Eye (tissue), 1 donor: ENCODE measurements at places on chromosomes 12 and 14.

- DNase-seq: no peak
Observed at GRCh38 chr12:60034147-60034546, 438.3 kb downstream of the SLC16A7 start.

DNA sequence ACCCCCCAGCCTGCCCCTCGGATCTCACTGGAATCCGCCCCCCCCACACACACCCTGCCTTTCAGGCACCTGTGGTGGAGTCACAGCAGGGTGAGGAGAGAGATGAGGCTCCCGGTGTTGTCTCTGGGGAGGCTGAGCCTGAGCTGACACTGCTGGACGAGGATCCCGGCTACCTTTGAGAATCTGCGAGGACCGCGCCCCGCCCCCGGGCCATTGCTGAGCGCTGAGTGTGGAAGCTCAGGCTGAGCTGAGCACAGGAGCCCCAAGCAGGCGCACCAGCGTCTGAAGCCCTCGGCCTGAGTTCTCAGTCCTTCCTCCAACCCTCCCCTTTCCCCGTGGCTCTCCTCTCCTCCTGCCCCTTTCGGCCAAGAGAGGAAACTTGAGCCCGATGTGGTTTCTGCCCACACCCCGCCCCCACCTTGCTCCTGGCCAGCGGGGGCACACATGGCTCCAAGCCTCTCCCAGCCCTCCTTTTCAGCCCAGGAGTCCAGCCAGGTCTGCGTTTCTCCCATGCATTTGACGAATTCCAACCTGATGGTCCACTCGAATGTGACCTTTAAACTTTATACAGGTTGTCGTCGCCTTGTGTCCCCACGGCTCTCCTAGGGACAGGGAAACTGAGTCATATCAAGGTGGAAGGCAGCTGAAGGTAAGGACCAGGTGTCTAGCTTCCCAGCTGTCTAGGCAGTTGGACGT is at the start of gene NFE2:
Gene NFE2 (minus strand): TSS at position 284 of the 696 bp plus-strand sequence. CDS start 5,767 bp downstream, outside the sequence.
- peak; percentile 77 for DNase-seq

DNA sequence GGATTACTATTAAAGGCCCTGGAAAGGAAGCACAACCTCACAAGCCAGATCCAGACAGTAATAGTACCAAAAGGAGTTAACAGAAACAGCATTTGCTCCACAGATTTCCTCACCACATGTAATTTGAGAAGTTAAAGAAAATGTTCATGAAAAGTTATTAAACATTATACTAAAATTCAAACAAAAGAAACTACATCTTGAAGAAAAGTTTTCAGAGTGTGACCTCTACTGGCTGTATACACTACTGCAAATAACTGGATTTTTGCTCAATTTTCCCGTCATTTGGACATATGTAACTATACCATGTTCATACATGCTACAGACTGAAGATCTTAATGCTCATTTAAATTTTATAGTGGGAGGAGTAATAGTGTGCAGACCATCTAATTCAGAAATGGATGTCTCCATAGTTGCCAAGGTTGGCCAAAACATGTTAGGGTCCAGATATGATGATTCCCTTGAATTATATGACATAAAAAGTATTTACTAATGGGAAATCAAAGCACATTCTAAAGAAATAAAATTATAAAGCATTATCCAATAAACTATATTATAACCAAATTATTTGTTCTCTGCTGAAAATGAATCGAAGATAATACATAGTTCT is 5.6 kb downstream of the KRR1 start:
- DNase-seq: peak; percentile 45

DNA sequence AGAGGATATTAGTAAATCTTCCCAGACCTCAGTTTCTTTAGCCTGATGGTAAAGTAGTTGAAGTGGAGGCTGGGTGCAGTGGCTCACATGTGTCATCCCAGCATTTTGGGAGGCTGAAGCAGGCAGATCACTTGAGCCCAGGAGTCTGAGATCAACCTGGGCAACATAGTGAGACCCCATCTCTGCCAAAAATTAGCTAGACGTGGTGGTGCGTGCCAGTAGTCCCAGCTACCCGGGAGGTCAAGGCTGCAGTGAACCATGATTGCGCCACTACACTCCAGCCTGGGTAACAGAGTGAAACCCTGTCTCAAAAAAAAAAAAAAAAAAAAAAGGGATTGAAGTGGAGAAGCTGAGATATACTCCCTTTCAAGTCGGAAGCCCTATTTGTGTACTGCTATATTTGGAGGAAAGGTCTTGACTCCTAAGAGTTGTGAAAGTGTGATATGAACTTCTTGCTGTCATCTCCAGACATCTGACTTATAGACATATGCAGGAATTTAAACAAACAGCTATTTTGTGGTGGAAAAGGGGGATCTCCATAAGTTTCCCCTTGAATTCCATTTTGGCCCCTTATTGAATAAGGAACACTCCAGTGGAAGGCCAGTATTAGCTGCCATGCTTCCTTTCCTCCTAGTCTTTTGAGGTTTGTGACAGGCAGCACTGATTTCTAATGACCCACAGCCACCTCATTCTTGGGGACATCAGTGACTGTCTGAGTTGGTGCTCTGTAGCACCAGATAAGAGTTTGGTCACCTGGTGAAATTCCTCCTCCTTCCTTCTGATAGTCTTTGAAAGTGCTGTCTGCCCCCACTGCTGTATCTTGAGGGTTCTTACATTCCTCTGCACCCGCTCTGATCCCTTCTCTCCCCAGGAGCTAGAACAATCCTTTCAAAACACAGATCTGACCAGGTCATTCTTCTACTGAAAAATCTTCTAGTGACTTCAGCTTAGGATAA is 7.4 kb downstream of the ELK3 start:
- no peak for DNase-seq

DNA sequence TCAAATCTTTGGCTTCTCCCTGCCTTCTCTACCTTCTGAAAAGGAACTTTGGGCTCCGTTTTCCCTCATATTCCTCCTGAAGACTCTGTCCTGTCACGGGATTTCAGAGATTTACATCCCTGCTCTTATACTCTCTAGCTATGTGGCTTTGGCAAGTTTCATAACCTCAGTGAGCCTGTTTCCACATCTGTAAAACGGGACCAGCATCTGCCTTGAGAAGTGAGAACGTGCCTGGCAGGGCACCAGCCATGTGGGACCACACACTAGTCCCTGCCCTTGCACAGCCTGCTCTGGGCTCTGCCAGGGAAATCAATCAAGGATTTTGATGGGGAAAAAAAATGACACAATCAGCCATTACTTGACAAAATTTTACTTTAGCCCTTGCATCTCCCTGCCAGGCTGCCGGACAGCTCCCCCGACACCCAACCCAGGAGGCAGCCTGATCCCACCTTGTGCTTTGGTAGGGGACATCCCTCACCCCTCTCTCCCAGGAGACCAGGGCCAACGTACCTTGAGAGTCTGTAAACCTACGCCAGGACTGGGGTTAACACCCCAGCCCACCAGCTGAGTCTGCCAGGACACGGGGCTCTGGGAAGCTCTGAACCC is 8.5 kb downstream of the PHETA1 start:
- no peak for DNase-seq

DNA sequence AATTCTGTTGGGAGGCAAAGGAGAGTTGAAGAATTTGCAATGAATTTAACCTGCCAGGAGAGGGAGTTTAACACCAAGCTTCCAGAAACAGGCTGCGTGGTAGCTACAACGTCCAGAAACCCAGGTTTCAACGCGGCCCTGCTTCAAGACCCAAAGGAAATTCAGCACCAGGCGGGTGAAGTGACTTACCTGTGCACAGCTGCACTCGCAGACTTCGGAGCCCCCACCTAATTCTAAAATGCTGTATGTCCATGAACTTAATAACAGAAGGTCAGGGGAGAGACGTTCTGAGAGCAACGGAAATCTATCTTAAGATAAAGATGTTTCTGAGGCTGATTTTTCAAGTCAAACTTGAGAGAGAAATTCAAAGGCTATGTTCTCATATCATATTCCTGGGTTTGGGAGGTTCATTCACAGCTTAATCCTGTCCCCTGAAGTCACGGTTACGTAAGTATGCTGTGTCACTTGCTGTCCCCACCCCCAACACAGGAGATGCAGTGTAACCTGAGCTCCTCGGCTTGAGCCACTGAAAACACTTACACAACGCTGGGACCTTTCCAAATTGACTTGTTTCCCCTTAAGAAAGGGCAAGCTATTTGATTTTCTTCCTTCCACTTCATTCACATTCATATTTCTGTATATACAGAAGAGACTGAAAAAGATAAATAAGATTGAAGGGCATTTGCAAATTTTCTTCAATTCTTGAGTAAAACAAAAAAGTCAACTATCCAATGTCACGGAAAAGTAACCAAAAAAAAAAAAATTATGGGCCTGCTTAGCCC is 22.7 kb downstream of the CLIP1 start:
- DNase-seq: peak; percentile 83

DNA sequence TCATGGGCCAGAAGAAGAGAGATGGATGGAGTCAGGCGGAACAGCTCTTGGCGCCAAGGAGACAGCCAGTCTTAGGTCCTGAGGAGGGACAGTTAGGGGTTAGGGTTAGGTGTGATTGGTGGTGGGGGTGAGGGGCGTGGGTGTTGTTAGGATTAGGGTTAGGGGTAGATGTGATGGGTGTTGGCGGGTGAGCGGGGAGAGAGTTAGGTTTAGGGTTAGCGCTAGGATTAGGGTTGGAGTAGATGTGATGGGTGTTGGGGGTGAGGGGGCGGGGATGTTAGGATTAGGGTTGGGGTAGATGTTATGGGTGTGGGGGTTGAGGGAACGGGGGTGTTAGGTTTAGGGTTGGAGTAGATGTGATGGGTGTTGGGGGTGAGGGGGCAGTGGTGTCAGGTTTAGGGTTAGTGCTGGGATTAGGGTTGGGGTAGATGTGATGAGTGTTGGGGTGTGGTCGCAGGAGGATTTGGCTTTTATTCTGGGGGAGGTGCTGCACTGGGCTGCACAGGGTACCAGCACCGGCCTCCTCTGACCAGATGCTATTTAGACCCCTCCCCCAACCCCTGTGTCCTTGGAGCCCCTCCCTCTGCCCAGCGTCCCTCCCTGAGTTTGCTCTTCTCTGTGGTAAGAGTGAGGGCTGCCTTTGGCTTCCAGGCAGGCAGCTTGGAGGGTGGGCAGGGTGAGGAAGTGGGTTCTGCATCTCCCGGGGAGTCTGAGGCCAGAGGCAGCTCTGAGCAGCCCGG is 35.6 kb upstream of the FBRSL1 start:
- DNase-seq: no peak

- no peak for DNase-seq
Observed at GRCh38 chr12:64685050-64685449, 74.2 kb downstream of the GNS start.

DNA sequence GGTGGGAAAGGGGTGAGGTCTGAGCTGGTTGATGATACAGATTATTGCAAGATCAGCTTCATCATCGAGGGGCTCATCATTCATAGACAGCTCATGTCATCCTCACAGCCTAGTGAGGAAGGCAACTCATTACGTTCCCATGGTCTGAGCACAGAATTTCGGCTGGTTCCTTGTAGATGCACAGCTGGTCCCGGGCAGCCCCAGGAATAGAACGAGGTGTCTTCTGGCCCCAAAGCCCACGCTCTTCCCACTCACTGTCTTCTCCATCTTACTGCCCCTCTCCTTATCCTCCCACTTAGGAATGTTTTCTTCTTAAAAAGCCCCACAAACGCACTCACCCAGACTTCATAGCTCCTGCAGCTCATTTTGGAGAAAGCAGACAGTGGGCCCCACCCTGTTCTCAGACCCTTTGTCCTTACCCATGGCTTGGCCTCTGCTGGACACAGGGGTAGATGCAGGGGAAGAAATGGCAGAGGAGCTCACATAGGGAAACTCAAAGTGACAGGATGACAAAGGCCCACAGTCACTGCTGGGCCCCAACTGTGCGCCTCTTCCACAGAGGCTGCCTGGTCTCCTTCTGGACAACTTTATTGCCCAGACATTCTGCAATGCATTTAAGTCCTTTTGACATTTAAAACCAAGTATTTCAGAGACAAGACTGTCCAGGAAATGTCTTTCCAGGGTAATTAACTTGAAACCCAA is 162.2 kb downstream of the ADGRD1 start:
- DNase-seq: peak; percentile 78

DNA sequence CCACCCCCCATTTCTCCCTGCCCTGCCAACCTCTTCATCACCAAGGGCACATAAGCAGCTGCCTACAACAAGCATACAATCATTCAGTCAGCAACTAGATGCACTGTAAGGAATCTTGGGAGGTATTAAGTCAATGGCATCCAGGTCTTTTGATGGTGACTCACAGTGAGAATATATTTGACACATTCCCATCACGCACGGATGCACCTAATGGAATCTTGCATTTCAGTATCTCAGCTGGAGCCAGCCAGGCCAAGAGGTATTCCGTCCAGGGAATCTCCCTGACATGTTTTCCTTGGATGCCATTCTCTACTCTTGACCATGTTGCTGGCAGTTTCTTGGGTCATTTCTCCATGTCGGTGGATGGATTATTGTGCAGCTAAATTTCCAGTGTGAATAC is 73.9 kb upstream of the CAPRIN2 start:
- DNase-seq: peak; percentile 51

DNA sequence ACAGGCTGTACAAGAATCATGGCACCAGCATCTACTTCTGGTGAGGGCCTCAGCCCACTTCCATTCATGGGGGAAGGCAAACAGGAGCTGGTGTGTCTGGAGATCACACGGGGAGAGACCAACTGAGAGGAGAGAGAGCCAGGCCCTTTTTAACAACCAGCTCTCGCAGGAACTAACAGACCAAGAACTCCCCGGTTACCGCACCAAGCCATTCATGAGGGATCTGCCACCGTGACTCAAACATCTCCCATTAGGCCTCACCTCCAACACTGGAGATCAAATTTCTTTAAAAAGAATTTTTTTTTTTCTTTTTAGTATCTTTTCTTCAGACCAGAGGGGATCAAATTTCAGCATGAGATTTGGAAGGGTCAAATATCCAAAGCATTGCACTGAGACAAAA is 16.7 kb upstream of the AQP2 start:
- DNase-seq: no peak

DNA sequence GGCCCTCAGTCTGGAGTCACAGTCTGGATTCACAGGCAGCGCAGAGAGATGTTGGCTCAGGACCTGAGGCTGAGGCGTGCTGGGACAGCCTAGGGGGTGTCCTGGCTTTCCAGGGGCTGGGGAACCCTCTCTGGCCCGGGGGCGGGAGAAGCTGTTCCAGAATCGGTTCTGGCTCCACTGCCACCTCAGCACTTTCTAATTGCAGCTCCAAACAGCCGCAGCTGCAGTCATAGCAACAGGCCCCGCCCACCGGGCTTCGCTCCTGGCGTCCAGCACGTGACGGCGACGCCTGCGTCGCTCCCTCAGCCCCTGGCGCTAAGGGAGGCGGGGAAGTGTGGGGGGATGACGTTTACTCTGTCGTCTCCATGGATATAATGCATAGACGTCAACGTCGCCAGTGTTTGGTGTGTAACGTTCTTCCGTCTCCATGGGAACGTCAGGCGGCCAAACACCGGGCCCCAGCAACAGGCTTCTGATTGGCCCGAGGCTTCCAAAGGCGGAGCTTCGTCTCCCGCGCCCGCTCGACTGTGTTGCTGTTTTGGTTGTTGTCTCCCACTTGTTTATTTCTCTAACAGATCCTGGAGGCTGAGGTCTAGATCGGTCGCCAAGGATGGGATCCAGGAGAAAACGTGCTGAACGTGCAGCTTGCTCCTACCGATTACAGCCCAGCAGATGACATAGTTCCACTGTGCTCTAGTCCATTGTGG is 19.7 kb upstream of the FOS start:
- DNase-seq: peak; percentile 100

- DNase-seq: peak; percentile 80
Observed at GRCh38 chr12:74732826-74733225, 195.2 kb downstream of the ATXN7L3B start.
